ENCODE measurements at places on chromosomes 11 and 22.

DNA sequence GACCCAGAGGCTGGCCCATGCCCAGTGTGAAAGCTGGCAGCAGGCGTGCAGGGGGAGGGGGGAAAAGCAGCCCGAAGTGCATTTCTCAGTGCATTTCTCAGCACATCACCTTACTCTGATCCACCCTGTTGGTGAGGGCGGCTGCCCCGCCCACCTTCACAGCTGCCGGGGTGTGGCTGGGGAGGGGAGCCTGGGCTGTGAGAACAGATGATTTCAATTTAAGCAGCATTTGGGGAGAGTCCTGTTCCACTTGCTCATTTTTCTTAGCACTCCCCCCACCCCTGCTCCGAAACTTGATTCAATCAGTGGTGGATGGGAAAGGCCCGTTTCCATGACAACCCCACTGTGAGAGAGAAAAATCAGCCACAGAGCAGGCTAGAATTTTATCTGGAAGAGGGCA, 84.8 kb downstream of the SNX19 start:
- no peak for DNase-seq

GRCh38 chr11:6757373-6757967, 14.3 kb downstream of the OR2AG2 start:
- DNase-seq: peak; percentile 76

DNA sequence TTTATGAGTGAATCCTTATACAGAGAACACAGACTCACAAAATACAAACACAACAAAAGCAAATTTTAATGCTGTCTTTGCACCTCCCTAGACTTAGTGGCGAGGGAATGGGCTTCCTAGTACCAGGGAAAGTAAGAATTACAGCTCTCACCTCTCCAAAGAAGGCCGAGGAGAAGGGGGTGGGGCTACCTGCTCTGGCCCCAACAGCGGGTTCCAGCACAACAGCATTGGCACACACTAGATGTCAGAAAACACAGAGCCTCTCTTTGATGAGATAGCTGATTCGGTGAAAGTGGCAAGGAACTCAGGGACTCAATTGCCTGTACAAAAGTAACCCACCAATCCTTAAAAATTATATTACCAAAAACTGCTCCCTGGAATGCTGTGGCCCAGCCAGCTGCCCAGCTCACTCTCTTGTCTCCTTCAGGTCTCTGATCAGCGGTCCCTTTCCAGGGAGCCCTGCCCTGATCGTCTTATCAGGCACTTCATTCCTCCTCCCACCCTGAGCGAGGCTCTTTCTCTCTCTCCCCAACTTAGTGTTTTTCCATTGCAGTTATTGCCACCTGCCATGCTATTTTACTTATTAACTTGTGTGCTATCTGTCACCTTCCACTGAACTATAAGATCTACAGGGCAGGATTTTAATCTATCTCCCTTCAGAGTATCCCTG, 30.7 kb downstream of the SPON1 start:
- no peak for DNase-seq

DNA sequence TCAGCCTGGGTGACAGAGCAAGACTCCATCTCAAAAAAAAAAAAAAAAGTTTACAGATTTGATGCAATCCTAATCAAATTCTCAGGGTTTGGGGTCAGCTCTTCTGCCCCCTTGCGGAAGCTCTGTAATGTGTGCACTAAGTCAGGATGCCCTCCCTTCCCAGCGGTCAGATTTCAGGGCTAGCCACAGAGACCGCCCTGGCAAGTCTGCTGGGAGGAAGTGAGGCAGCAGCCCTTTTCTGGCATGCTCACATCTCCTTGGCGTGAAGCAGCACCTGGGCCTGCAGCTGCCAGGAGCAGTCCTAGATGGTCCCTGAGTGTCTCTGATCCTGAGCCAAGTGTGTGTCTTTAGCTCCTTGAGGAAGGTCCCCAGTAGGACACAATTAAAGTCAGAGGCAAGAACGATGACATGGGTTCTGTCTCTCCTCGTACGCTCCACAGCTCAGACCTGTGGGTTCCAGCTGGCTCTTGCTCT, 10.9 kb upstream of the APOBEC3C start:
- DNase-seq: peak; percentile 92

DNA sequence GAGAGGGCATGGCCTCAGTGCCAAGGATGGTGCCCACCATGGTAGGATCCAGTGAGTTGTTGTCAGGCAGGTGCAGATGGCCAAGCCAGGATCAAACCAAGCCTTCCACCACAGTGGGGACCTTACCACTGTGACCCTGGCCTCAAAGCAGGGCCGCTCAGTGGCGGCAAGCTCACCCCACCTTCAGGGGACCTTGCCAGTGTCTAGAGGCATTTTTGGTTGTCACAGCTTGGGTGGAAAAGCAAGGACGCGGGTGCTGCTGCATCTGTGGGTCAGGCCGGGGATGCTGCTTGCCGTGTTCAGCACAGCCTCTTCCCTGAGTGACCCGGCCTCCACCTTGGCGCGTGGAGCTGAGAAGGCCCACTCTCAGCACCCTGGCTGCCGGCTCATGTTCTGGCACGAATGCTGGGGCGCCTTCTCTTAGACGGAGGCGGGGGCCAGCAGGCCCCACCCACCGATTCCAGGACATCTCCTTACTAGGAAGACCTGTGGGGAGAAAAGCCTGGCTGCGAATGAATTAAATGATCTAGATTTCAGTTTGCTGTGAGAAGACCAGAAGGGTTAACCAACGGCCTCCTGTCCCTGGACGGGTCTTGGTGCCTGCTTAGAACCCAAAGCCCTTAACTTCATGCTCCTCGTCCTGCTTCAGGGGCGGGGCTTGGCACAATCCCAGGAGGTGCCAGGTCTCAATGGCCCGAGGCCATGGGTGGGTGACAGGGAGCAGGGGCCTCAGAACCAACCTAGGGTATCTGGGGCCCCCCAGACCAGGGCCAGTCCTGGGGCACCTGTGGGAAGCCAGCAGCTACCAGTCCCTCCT, 18.9 kb downstream of the TRMU start:
- DNase-seq: no peak

Measured in hematopoietic multipotent progenitor cell treated with erythropoietin and hydrocortisone succinate and interleukin-3 and kit ligand, for 6 days (in vitro differentiated cells).